ENCODE measurements at places on chromosomes 12 and 14.
A peak's percentile ranks its signal among the peaks of the same experiment; 100 is the strongest.

GRCh38 chr14:52458721-52459085, 93.6 kb downstream of the TXNDC16 start:
- no peak for DNase-seq

DNA sequence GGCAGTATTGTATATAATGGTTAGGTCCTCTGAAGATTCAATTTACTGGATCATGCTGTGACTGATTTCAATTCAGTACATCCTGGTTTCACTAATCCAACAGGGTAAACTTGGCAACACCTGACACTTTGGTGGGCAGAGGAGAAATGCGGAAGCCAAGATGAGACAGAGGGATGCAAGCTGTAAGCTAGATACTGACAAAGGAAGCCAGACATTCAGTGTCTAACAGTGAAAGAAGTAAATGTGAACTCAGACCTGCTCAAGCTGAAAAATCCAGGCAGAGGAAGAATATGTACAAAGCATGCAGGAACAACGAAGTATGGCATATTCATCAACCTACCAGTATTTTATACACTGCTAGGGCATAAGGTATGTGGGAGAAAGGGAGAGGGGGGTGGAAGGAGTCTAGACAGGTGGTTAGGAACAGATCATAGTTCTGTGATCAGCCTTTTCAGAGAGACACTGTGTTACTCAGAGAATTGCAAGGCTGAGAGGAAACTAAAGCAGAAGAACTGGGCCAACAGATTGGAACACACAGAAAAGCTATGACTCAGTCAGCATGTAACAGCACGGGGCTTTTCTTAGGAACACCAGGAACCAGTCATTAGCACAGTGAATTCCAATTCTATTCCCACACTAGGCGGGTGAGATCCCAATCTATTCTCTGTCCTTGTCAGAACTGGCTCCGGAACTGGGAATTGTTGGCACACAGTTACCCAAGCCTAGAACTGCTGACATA, 40.3 kb downstream of the NELL2 start:
- DNase-seq, result no peak

GRCh38 chr12:89682284-89682683, 26.4 kb downstream of the ATP2B1 start:
- no peak for DNase-seq

- DNase-seq, result no peak
These were observed 132.8 kb upstream of the CCND2 start for GRCh38 chr12:4140581-4141301.

DNA sequence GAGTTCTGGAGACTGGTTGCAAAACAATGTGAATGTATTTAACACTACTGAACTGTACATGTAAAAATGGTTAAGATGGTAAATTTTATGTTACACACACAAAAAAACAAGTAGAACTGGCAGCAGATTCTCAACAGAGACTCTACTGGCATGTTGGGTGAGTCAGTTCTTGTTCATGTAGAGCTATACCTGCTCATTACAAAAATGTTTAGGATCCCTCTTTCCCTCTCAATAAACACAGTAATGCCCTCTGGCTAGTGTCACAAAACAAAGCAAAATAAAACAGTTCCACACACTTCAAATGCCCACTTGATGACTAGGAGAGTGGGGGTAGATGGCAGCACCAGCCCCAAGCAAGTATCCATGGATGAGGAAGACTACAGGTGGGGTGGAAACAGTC, 13.7 kb upstream of the ZNF740 start:
- DNase-seq, result no peak

- no peak for DNase-seq
These were observed 27.1 kb downstream of the KRT18 start for GRCh38 chr12:52975820-52976573.

- no peak for DNase-seq
These were observed 165.3 kb upstream of the PRMT8 start for GRCh38 chr12:3325736-3326135.

DNA sequence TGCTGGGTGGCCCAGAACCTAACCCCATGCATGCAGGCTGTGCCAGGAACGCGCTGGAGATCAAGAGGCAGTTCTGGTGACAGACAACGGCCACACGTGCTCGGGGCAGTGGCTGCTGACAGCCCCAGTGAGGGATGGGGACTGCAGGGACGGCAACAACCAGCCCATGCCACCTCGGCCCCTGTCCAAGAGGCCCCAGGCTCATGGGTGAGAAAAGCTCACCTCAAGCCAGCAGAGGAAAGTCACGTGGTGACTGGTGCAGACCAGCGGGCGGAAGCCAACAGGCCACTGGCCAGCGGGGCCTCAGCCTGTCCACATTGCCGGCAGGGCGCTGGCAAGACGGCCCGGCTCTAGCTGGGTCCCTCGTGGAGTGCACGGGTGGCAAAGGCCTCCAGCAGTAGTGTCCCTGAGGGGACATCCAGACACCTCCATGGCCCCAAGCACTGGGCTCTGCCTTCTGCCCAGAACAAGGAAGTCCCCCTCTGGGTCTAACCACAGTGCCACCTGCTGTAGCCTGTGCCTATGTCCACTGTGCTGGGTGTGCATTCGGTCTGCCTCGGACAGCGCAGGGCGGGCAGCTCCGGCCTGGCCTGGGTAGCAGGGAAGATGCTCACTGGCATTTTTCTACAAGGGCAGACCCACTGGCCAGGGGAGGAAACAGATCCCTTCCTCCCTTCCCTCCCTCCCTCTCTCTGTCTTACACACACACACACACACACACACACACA, 134.1 kb downstream of the NCOR2 start:
- DNase-seq, result no peak

DNA sequence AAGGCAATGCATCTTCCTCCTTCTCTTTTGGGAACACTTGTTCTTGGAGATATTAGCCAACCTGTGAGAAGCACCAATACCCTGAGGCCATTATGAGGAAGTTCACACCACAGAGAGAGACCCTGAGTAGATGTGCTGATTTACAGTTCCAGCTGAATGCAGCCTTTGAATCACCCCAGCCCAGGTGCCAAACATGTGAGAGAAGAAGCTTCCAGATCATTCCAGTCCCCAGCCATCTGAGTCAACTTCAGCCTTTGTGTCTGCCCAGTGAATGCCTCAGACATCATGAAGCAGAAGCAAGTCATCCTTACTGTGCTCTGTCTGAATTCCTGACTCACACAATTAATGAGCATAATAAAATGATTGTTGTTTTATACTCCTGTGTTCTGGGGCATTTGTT, 25.1 kb downstream of the C12orf42 start:
- DNase-seq, result no peak

- no peak for DNase-seq
These were observed 649.3 kb downstream of the GALC start for GRCh38 chr14:87343652-87344051.

- no peak for DNase-seq
These were observed 1.6 kb upstream of the C12orf71 start for GRCh38 chr12:27083861-27084394.

DNA sequence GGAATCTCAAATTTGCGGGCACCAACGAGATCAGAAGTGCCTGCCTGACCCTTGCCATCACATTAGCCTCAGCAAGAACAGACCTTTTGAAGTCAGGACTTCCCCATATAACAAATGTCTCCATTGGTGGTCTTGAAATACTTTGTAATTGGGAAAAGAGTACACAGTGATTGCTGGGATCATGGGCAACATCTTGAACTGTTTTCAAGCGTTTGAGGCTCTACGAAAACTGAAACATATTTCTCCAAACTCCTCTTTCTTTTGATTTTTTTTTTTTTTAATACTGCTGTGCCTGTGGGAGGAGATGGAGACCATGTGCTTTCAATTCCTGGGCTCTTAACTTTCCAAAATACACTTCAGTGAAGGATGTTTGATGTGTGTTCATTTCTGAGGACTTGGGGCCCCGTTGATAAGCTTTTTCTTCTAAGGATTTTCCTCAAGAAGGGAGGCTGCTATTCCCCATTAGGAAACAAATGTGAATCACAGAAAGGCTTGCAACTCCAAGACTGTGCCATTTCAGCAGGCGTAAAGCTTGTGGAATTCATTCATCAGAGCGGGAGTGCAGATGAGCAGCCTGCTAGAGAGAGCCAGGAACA, 94.5 kb downstream of the TMEM132C start:
- DNase-seq, result no peak

DNA sequence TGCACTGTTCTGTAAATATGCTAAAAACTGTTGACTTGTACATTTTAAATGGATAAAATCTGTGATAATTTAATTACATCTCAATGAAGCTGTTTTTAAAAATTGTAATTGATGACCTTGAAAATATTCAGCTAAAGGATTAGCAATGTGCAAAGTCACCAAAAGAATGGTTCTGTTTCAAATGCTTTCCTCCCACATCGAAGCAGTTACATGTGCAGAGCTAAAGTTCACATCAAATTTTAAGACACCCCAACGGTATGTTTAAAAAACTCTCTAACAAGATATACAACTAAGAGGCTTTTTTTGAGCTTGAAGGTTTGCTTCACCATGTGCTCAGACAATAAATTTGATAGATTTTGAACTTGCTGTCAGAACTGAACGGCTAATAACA, 114.6 kb upstream of the KRAS start:
- DNase-seq, result no peak

DNA sequence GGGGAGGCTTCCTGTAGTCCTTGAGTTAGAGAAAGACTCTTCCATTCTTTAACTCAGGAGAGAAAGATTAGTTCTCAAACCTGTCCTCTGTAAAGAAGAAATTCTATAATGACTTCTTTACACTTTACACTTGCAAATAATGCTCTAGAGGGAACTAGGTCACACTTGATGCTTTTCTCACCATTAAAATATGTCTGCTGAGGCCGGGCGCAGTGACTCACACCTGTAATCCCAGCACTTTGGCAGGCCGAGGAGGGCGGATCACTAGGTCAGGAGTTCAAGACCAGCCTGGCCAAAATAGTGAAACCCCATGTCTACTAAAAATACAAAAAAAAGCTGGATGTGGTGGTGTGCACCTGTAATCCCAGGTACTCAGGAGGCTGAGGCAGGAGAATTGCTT, 6.3 kb downstream of the NTN4 start:
- DNase-seq, result no peak

DNA sequence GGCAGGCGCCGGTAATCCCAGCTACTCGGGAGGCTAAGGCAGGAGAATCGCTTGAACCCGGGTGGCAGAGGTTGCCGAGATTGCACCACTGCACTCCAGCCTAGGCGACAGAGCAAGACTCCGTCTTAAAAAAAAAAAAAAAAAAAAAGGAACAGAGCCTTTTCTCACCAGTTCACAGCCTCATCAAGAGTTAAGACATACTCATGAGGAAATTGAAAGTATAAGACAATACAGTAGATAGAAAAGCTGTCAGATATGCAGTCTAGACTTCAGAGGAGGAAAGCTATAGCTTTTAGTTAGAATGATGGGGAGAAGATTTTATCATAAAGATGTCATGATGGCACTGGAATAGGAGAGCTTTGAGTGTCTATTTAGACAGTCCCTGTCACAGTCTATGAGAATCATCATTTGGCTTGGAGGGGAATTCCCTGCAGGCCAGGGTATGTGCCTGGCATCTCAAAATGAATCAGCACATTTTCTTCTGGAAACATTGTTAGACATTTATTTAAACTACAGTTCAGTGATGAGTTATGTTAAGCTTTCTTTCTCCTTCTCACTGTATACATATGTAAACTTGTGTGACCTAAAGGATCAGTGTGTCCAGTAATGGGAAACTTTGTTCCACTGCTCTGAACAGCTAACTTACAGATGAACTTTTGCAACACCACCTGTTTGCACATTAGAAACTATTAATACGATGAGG, 2.9 kb upstream of the RAB35 start:
- peak; percentile 36 for DNase-seq

GRCh38 chr14:104750056-104750752, 2.7 kb upstream of the SIVA1 start:
- no peak for DNase-seq

DNA sequence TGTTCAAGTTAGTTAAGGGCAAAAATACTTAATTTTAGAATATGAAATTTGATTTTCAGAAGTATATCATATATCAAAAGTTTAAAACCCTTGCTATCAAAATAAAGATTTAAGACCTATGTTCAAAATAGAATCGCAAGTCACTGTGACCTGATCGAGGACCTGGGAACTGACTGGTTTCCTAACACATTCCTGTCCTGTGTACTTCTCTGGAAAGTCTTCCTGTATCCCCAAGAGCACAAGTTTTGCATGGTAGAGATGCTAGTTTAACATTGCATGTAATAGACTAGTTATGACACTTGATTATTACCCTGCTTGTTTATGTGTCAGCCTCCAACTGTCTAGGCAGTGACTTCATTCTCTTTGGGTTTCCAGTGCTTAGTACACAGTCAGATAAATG, 30.3 kb downstream of the BCAT1 start:
- no peak for DNase-seq

DNA sequence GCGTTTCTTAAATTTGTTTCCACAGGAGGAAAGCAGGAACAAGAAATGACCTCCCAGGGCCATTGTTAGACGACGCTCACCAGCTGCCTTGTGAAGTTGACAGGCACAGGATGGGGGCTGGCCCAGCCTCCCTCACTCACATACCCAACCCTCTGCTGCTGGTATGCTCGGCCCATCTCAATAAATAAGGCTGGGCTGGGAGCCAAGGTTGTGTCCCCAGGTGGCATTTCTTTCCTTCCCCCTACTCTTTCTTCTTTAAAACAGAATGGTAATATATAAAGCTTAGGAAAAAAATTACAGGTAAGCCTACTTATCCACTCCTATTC, 93.0 kb downstream of the ACTN1 start:
- no peak for DNase-seq

DNA sequence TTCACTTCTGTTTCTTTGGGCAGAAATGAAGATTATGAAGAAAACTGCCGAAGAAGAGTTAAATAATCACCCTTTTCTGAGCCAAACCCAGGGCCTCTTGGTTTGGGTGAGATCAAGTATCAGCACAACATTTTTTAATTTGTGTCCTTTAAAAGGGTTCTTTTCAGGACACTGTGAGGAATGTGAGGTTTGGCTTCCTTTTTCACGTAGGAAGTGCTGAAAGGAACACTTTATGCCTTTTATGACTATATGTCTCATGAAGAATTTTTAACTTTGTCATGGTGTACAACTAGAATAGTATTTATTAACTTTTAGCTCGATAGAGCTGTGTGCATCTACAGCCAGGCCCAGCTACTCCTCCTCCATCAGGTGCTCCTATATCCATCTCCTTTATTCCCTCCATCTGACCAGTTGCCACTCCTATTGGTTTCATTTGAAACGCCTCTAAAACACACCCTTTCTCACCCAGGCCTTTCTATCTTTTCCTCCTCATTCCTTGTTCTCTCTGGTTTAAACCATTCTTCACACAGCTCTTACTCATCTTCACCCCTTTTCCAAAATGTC, 103.6 kb upstream of the LRIG3 start:
- DNase-seq, result no peak

GRCh38 chr12:64304571-64304970, 82.5 kb upstream of the KICS2 start:
- no peak for DNase-seq

- no peak for DNase-seq
These were observed 54.7 kb downstream of the PITPNM2 start for GRCh38 chr12:123096182-123096581.

- DNase-seq, result no peak
These were observed 393.2 kb downstream of the BCAT1 start for GRCh38 chr12:24555730-24556129.

GRCh38 chr12:116104167-116104767, 173.2 kb downstream of the MED13L start:
- DNase-seq, result no peak

DNA sequence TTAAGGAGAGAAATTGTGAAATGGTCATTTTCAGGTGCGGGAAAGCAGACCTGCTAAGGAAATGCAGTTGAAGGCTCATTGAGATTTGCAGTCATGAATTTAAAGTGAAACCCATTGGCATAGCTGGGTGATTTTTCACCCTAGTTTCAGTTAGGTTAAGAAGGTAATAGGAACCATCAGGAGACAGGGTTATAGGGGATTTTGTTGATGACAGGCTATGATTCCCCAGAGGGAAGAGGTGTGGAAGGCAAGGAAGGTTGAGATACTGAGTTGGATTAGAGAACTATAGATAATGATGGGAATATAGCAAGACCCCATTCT, 22.7 kb upstream of the BMAL2 start:
- no peak for DNase-seq
